ENCODE measurements at places on chromosomes 3 and 15. TPM values are rescaled to one million over a fixed set of nuclear protein-coding genes. Genes with fewer than 3 reads are reported as not detected.

The FGF12 gene
- polyA plus RNA-seq: 4.7 TPM

The SPATA12 gene
- polyA plus RNA-seq: 0.08 TPM

The CCDC33 gene
- 0.05 TPM for polyA plus RNA-seq

The SENP8 gene
- 4.9 TPM for polyA plus RNA-seq

The CILP gene
- 27.6 TPM for polyA plus RNA-seq

The SLC28A1 gene
- 0.27 TPM for polyA plus RNA-seq

The PAK6 gene
- polyA plus RNA-seq: 0.42 TPM

The GREM1 gene
- polyA plus RNA-seq: 1.2 TPM

The XYLB gene
- polyA plus RNA-seq: 3.1 TPM

The NR2F2 gene
- polyA plus RNA-seq: 45.6 TPM

The ARHGEF26 gene
- polyA plus RNA-seq: 12.0 TPM

The C15orf62 gene
- polyA plus RNA-seq: 1.3 TPM

The ZPLD1 gene
- not detected for polyA plus RNA-seq

The CCRL2 gene
- polyA plus RNA-seq: 0.54 TPM

The STARD5 gene
- 4.7 TPM for polyA plus RNA-seq

The PXK gene
- 20.2 TPM for polyA plus RNA-seq

Data from muscle of back (tissue), 13 donors.